ENCODE measurements at places on chromosomes 11 and 22. TPM values are rescaled to one million over a fixed set of nuclear protein-coding genes. Genes with fewer than 3 reads are reported as not detected.

The KRTAP5-2 gene
- not detected for total RNA-seq

The CTR9 gene
- total RNA-seq = 23.4 TPM

The KDM4E gene
- not detected for total RNA-seq

The LMO2 gene
- total RNA-seq = 11.7 TPM

The AIP gene
- 23.5 TPM for total RNA-seq

The KCNJ1 gene
- total RNA-seq = not detected

The OVOL1 gene
- 49.0 TPM for total RNA-seq
